HCT116 (cell line): ENCODE measurements at places on chromosomes 1 and 21. TPM values are rescaled to one million over a fixed set of nuclear protein-coding genes. Genes with fewer than 3 reads are reported as not detected.

DNA sequence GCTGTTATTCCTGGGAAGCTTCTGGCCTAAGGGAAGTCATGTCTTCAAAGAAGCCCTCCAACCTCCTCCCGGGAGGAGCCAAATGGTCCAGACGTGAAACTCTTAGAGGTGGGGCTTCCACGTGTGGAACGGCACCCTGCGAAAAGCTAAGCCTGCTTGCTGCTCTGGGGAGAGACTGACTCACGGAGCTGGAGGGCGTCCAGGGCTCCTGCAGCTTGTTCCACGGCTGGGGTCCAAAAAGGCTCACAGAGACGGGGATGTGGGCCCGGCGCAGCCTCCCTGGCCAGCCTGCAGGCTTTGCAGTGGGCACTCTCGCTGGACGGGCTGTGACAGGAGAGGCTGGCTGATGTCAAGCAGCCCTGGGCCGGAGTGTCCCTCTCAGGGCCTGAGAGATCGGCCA is 105.1 kb downstream of the COLGALT2 start:
- no peak for DNase-seq

The SELE gene
- total RNA-seq = not detected

GRCh38 chr1:31926853-31927660 is 11.1 kb downstream of the PTP4A2 start:
- DNase-seq = no peak

GRCh38 chr1:21818656-21819055 is 6.6 kb downstream of the LDLRAD2 start:
- peak; percentile 12 for DNase-seq

DNA sequence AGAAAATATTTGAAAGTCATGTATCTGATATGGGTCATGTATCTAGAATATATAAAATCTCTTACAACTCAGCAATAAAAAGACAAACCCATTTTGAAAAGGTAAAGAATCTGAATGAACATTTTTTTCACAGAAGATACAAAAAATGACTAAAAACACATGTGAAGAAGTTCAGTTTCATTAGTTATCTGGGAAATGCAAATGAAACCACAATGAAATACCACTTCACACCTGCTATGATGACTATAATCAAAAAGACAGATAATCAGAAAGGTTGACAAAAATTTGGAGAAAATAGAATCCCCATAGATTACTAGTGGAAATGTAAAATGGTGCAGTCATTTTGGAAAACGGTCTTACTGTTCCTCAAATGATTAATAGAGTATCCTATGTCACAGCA is 631.0 kb downstream of the MRPL39 start:
- no peak for DNase-seq

GRCh38 chr1:156495401-156496140 is 5.0 kb downstream of the MEF2D start:
- no peak for DNase-seq

The AXDND1 gene
- 2.3 TPM for total RNA-seq

- DNase-seq = no peak
Measured at GRCh38 chr1:224751624-224752311, 135.7 kb downstream of the CNIH3 start.

GRCh38 chr1:62849031-62849430 is 65.1 kb downstream of the ATG4C start:
- no peak for DNase-seq

The NES gene
- 8.4 TPM for total RNA-seq

- DNase-seq = no peak
Measured at GRCh38 chr1:45359882-45360513, 19.8 kb upstream of the MUTYH start.

GRCh38 chr1:107105914-107106313 is 34.9 kb upstream of the NTNG1 start:
- DNase-seq = no peak

The WNT2B gene
- 1.5 TPM for total RNA-seq

The HTR6 gene
- 0.57 TPM for total RNA-seq

The B4GALT2 gene
- 76.8 TPM for total RNA-seq

DNA sequence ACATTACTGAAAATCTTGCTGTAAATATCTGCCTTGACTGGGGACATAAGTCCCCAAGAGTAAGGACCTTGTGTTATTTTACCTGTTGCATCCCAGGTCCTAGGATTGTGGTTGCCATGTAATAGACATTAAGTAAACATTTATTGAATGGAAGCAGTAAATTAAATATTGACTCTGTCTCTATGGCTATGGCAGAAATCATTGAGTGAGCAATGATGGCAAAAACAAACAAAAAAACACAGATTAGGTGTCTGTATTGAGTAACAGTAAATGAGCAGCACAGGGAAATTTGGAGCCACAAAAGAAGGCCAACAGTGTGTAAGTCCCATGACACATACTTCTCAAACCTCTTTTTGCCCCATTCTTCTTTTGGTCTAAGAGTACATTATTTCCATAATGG is 240.4 kb downstream of the NFIA start:
- DNase-seq = no peak

DNA sequence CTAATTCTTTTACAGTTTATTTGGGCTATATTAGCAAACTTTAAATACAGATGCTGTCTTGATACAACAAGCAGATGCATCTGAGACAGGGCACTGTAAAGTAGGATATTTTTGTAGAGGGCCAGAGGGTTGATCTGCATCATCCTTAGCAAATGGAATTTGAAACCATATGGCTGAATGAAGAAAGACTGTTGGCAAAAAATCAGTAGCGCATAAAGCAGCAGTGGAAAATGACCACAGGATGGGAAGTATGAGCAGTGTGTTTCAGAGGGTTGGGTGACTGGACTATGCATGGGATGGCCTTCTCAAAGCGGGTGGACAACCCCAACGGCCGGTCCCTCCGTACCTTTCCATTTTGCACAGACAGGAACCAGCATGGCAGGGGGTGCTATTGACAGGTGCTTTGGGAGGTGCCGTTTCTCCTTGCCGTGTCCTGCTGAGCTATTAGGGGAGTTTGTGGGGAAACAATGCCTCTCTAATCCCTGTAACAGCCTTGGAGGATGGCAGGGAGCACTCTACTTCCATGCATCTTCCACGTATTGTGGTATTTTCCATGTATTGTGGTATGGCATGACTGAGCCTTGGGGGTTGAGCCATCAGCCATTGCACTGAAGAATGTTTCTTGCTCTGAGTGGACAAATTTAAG is 5.9 kb downstream of the LRRC8B start:
- no peak for DNase-seq

GRCh38 chr1:23577056-23578004 is 18.0 kb upstream of the ID3 start:
- no peak for DNase-seq

DNA sequence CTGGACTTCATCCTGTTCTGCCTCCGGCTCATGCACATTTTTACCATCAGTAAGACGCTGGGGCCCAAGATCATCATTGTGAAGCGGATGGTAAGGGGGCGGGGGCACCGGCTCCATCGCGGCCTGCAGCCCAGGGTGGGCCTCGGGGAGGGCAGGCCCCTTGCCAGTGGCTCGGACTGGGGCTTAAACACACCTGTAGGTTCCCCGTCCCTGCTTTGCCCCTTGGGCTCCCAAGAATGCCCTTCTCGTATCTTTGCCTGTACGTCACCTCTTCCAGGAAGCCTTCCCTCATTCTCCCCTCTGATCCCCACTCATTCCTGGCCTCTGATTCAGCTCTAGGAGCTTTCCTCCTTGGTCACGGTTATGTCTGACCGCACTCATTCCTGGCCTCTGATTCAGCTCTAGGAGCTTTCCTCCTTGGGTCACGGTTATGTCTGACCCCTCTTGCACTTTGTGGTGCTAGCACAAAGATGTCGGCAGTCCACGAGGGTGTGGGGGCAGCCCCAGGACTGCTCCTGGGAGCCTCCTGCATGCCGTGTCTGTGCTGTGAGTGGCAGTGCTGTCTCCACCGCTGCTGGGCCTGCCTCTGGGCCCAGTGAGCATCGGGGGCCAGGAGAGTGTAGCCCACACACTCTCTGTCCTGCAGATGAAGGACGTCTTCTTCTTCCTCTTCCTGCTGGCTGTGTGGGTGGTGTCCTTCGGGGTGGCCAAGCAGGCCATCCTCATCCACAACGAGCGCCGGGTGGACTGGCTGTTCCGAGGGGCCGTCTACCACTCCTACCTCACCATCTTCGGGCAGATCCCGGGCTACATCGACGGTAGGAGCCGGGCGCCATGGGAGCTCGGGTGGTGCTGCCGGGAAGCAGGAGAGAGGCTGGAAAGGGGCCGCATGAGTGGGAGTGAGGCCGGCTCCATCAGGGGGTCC is 49.1 kb upstream of the LRRC3 start:
- DNase-seq = no peak

DNA sequence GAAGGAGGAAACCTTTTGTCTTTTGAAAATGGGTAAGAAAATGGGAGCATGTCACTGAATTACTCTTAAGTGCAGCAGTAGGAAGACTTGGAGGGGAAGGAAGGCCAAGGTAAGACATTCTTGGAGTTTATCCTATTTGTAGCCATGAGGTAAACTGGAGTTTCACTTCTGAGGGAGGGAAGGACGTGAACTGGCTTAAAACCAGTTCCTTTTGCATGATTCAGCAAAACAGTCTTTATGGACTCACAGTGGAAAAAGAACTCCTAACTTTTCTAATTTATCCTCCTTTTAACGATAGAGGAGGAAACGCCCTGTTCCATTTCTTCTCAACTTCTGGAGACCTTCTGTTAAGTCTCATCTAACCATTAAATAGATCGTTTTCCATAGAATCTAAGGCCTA is 2.5 kb downstream of the PRDX6 start:
- DNase-seq = no peak

The B3GALT2 gene
- total RNA-seq = 0.15 TPM

DNA sequence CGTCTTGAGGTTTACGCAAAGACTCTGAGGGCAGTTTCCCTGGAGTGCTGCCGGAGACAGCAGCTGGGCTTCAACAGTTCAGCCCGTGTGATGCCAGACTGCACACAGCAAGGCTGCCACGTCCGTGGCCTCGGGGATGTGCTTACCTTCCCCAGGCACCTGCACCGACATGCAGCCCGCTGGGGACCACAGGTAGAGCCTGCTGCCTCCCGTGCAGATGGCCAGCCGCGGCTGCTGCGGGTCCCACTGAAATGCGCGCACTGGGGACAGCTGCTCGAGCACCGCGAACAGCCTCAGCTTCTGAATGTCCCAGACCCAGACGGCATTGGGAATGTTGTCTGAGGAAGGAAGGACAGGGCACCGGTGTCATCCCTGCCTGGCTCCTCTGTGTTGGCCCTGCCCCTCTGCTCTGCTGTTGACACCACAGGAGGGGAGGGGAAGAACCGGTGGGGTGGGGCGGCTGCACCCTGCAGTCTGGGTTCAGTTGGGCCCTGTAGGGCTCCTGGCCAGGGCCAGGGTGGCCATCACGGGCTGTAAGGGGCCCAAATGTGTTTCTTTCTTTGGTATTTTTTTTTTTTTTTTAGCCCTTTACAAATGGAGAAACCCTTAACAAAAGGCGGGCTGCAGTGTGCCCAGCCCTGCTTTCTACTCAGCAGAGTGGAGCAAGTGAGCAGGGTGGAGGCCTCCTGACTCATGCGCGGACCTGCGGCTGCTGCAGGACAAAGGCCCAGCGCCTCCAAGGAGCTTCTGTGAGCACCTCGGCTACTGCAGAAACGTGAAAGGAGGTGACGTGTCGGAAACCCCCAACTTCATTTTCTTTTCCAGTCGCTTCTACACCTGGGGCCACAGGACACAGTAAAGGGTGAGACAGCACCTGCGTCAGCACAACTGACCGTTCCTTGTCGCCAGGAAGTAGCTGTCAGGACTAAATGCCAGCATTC is 6.8 kb downstream of the TPRG1L start:
- no peak for DNase-seq

The CYP4A22 gene
- not detected for total RNA-seq

DNA sequence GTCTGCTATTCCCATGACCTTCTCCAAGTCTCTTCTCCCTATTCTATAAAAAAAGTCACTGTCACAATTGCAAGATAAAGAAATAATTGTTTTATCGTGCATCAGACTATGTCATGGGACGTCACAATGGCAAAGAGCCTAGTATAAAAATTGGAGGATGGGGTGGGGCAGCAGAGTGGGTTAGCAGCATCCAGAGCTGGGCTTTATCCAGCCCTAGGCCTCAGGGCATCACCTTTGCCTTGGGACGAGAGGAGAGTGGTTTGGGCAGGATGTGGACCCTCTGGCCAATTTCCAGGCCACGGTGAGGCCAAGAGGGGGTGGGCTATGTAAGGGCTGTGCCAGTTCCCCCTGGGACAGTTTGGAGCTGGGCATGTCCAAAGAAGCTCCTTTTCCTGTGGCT is 25.7 kb downstream of the WNT4 start:
- no peak for DNase-seq
